ENCODE measurements at places on chromosomes 11 and 22.

GRCh38 chr22:35051791-35052190 is 14.2 kb upstream of the ISX start:
- DNase-seq = no peak

- no peak for DNase-seq
Observed at GRCh38 chr11:74604311-74604710, 11.9 kb downstream of the POLD3 start.

DNA sequence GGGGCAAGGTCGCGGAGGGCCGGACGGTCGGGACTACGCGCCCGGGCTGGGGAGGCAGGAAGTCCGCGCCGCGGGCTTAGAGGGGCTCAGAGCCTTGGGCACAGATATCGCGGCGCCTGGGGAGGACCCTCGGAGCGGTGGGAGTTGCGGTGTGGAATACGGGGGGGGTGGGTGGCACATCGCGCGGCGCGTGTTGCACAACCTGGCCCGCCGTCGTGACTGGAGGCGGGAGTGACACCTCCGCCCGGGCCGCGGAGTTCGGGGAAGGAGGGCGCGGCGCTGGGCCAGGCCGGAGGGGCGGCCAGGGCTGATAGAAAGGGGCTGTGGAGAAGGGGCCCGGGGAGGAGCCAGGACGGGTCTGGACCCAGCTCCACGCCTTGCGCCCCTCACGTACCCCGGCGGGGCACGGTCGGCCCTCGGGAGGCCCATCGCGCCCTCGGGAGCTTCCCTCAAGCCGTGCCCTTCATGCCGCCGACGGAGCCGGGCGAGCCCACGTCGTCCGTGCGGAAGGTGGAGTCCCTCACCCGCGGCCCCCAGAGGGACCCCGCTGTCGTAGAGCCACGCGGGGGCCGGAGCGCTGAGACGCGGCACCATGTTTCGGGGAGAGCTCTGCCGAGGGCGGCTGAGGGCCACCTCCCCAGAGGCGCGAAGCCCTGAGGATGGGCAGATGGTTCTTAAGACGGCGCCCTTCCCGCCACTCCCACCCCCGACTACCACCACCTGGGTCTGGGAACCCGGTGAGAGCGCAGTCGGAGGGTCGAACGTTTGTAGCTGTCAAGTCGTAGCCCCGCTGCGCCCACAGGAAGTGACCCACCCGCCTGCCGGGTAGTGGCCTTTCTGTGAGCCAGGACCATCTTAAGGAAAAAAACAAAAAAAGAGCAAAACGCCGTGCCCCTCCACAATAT is 729 bp downstream of the IL17RA start:
- no peak for DNase-seq

DNA sequence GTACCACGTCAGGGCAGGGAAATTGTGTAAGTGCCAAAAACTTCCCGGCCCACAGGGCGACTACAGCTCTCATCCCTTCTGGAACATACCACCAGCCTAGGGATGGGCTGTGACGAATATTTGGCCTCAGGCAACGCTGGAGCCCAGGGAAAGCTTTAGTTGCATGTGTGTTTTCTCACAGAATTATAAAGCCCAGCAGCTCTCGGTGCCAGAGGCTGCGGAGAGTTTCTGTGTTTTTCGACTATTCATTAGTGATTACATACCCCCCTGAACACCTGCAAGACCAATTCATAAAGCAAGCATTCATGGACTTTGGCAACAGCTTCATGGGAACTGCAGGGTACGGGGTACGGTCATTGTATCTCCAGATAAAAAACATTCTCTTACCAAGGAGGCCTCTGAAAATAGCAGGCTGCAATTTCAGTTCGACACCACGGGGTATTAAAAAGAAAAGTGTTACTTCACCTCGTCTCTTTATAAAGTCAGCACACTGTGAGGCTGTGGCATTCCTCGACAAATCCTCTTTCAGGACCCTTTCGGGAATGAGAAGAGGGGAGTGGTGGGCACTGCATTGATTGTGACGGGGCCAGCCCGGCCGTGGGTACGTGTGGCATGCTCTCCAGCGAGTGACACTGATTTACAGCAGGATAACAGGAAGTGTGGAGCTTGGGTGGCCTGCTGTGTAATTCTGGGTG is 243.6 kb upstream of the SORL1-AS1 start:
- no peak for DNase-seq

- DNase-seq = no peak
Observed at GRCh38 chr22:30270832-30271231, 4.2 kb upstream of the OSM start.

DNA sequence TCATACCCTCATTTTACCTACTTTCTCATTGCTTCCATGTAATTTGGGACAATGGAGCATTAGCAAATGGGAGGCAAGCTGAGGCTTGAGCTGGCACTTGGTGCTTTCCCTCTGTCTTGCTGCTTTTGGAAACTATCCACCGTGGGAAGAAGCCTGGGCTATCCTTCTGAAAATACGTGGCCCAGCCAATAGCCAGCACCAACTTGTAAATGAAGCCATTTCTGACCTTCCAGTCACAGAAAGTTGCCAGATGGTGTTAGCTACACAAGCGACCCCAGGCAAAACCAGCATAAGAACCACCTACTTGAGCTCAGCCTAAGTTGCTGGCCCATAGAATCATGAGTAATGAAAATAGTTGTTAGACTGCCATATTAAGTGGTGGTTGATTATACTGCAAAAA is 18.5 kb upstream of the SPON1 start:
- no peak for DNase-seq

- DNase-seq = no peak
Observed at GRCh38 chr22:45448431-45448830, 34.9 kb downstream of the RIBC2 start.

DNA sequence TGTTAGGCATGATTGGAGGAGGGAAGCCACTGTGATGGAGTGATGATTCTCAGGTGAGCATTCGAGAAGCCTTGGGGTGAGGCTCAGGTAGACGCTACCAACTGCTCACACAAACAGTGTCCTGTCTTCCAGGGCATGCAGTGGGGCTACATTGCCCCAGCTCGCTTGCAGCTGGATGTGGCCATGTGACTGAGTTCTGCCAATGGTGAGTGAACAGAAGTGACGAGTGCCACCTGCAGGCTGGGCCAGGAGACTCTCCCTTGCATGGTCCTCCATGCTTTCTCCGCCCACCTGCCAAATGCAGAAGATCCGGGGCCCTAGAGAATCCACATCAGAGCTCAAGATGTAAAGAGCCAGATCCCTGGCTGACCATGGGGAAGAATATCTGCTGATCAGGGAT is 195.9 kb downstream of the BCR start:
- no peak for DNase-seq

DNA sequence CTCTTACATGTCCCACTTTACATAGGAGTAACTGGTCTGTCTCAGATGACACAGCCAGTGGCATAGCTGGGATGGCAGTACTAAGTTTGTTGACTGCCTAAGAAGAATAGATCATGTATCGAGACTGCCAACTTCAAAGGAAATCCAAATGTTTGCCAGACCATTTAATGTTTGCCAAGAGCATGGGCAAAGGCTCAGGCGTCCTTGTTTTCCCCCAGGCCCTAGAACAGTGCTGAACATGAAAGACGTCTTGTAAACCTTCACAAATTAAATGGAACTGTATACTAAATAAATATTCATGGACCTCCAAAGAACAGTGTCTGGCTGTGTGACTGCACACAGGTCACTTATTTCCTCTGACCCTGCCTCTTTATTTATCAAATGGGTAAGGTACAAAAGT is 234.7 kb upstream of the CCDC90B start:
- no peak for DNase-seq

- no peak for DNase-seq
Observed at GRCh38 chr11:94776351-94777321, 8.5 kb downstream of the AMOTL1 start.

GRCh38 chr11:33135216-33135615 is 26.1 kb downstream of the CSTF3 start:
- no peak for DNase-seq

GRCh38 chr11:16924826-16925560 is 89.2 kb downstream of the PLEKHA7 start:
- DNase-seq = no peak

DNA sequence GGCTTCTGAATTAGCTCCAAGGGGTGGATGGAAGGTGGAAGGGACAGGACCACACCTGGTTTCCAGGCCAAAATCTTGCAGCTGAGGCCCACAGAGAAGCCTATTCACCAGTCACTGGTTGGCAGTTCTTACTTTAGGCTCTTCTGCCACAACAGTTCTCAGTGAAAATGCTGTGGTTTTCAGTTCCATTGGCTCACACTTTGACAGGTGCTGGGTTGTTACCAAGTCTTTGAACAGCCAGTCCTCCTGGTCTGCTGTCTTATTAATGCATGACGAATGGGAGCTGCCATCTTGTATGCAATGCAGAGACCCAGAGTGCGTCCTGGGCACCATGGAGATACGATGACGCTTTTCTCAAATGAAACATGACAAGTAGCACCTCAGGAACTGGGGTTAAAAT is 232.0 kb upstream of the ZBED5 start:
- DNase-seq = no peak

GRCh38 chr11:14304601-14305000 is 54.4 kb downstream of the RRAS2 start:
- no peak for DNase-seq

DNA sequence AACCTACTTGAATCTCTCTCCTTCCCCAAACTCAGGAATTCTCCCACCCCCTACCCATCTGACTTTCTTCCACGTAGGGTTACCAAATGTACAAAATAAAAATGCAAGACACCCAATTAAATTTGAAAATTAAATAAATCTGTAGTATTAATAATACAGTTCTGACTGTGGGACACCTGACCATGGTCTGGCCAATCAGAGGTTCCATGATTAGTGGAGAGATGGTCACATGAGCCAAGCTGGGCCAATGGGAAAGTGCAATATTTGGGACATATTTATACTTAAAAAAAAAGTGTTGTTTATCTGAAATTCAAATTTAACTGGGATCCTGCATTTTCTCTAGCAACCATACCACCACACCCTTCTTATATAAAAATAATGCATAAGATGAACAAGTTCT is 29.8 kb upstream of the ASPHD2 start:
- no peak for DNase-seq

DNA sequence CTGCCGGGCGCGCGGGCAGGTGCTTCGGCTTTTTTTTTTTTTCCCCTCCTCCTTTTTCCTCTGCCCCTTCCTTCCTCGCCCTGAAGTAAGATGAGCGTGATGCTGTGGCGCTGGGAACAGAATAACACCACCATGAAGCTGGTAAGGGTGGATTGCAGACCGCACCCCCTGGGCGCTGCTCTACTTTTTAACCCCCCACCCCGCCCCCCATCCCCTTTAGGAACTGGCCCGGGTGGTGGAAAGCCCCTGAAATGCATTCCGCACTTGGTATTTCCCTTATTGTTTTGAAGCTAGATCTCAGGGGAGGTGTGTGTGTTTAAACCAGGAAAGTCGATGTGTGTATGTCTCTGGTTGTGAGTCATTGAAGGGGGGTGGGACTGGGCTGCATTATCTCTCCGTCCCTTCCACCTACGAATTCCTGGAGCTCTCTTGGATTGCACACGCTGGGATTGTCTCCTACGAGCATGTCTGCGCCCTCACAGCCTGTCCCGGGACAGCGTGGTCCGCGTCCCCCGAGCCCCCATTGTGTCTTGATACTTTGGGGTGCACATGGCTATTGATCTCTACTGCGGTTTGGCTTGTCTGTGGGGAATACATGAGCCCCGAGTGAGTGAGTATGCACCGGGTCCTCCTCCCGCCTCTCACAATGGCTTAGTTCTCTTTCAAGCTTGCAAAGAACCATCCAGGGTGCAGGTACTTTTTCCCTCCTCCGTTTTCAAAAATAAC is 64.9 kb downstream of the NAV2 start:
- DNase-seq = no peak

DNA sequence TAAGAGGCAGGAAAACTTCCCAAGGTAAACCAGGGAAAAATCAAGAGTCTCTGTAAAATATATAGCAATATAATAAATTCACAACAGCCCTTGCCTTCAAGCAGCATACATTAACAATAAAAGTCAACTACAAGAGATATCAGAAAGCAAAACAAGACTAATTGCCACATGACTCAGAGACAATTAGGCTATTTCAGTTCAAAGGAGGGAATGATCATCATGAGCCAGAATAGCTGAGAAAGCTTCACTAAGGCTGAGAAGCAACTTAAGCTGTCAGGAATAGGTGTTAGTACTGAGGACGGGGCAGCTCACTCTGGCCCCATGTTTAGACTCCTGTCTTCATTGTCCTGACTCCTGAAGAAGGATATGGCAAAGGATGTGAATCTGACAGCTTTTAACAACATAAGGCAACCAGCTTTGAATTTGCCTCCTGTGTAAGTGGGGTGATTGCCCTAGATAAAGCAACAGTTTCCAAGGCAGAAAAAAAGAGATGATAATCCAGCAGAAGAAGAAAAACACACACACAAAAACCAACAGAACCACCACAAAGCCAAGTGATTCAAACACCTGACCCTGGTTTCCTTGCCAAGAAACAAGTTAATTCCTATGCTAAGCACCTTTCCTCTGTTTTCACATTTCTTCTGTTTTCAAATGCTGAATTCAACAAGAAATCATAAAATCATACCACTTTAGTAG is 60.8 kb downstream of the SIK3 start:
- no peak for DNase-seq

DNA sequence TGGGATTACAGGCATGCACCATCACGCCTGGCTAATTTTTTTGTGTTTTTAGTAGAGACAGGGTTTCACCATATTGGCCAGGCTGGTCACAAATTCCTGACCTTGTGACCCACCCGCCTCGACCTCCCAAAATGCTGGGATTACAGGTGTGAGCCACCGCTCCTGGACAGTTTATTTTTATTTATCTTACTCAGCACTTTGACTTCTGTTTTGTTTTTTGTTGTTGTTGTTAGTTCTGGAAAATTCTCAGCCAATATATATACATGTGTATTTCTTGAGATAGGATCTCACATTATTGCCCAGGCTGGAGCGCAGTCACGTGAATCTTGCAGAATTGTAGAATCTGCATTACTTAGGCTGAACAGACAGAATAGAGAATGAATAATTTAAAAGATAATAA is 107.6 kb downstream of the CSTPP1 start:
- no peak for DNase-seq

GRCh38 chr11:35288309-35288708 is 131.0 kb downstream of the SLC1A2 start:
- DNase-seq = no peak

- DNase-seq = no peak
Observed at GRCh38 chr11:63567044-63567840, 4.1 kb upstream of the PLAAT2 start.

GRCh38 chr11:66418168-66418985 is 2.5 kb upstream of the NPAS4 start:
- DNase-seq = no peak

DNA sequence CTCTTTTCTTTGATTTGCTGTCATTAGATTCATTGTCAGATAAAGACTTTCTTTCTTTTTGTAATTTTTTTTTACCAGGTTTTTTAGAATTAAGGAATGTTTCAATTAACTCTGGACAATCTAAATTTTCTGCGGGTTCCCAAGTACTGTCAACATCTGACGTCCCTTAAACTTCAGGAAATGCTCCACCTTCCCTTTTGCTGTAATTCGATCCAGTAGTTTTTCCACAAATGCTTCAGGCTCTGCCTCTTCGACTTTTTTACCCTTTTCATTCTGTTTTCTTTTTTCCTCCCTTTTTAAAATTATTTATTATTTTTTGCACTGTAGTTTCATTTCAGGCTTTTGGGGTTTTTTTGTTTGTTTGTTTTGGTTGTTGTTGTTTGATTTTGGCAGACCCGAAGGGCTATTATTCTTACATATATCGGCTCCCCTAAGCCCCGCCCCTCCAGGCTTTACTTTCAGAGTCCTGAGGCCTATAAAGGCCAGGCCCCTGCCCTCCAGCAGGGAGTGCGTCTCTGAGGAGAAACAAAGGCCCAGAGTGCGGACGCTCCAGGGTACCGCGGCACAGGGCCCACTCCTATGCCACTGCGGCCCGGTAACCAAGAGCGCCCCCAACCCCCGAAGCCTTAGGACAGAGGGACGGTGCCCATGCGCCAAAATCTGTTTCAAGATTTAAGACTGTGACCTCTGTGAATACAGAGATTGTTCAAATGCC is 116.4 kb downstream of the TYR start:
- no peak for DNase-seq
